ENCODE measurements at places on chromosomes 5 and 9. TPM values are rescaled to one million over a fixed set of nuclear protein-coding genes. Genes with fewer than 3 reads are reported as not detected.

DNA sequence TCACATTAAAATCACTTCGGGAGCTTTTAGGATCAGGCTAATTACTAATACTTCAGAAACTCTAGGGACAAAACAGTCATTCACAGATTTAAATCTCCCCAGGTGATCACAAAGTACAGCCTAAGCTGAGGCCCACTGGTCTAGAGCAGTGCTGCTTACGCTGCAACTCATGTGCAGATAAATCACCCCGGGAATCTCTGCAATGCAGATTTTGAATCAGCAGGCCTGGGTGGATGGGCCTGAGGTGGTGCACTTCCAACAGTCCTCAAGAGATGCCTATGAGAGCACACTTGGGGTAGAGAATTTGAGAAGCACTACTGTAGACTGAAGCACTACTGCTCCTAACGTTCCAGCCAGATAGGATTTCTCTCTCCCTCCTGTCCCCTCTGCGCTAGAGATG lies 28.4 kb downstream of the CSF1R start:
- H3K27ac ChIP-seq = no peak overlapping the region
- H3K27me3 ChIP-seq = no peaks in the 10 kb centered on the region
- H3K36me3 ChIP-seq = peaks cover 25% of the 10 kb centered on the region
- H3K4me3 ChIP-seq = no peak overlapping the region

DNA sequence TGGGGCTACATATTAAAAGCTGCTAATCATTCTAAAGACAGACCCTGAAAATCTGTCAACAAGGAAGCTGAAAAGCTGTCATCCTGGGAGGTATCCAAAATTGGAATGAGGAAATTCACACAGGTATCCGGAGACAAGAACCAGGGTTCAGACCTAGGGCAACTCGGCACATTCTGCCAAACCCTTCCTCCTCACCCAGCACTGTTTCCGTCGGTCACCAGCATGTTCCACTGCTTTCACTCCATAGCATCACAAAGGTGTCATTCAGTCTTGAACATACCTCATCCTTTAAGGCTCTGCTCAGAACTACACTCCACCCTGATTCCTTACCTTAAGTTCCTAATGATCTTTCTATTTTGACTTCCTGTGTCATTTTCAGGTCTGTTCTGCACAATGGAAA lies 153.1 kb upstream of the RASA1 start:
- no peak for DNase-seq
- no peaks in the 10 kb centered on the region for H3K36me3 ChIP-seq
- no peak overlapping the region for H3K27ac ChIP-seq

GRCh38 chr9:95623640-95624039 lies 106.9 kb upstream of the PTCH1 start:
- no peak overlapping the region for H3K27ac ChIP-seq
- peaks cover 13% of the 10 kb centered on the region for H3K27me3 ChIP-seq
- no peaks in the 10 kb centered on the region for H3K36me3 ChIP-seq
- H3K4me3 ChIP-seq = no peak overlapping the region
- no peak for DNase-seq

GRCh38 chr5:67223211-67223610 lies 26.6 kb upstream of the CD180 start:
- no peaks in the 10 kb centered on the region for H3K36me3 ChIP-seq
- no peak for DNase-seq
- no peaks in the 10 kb centered on the region for H3K4me1 ChIP-seq

- H3K4me1 ChIP-seq = no peaks in the 10 kb centered on the region
- no peak for DNase-seq
- H3K4me3 ChIP-seq = no peak overlapping the region
- no peaks in the 10 kb centered on the region for H3K27me3 ChIP-seq
Measured at GRCh38 chr5:38905516-38905915, 59.7 kb downstream of the OSMR start.

DNA sequence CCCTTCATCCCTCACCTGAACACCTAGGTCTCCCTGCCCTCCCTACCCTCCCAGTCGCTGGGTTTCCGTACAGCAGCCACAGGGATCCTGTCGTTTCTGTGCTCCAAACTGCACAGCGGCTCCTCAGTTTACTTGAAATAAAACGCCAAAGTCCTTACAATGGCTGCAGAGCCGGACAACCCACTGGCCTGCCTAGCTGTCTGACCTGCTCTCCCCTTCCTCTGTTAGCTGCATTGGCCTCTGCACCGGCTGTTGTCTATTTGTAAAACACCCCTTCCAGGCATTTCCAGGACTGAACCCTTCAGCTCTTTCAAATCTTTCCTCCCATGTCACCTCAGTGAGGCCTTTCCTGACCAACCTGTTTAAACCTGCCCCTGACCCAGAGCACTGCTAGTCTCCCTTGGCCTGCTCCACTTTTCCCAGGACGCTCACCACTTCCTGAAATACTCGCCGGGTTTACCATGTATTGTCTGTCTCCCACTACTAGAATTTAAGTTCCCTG lies 9.1 kb upstream of the MGAT1 start:
- no peaks in the 10 kb centered on the region for H3K36me3 ChIP-seq
- no peak overlapping the region for H3K27ac ChIP-seq
- peaks cover 14% of the 10 kb centered on the region for H3K4me1 ChIP-seq
- no peaks in the 10 kb centered on the region for H3K27me3 ChIP-seq
- peak overlapping the region; percentile 93 for H3K4me3 ChIP-seq

Gene C9orf153
- 0.99 TPM for total RNA-seq

- no peak overlapping the region for H3K4me3 ChIP-seq
- H3K27me3 ChIP-seq = no peaks in the 10 kb centered on the region
Measured at GRCh38 chr5:18299166-18299565, 664.9 kb downstream of the TAF11L14 start.

DNA sequence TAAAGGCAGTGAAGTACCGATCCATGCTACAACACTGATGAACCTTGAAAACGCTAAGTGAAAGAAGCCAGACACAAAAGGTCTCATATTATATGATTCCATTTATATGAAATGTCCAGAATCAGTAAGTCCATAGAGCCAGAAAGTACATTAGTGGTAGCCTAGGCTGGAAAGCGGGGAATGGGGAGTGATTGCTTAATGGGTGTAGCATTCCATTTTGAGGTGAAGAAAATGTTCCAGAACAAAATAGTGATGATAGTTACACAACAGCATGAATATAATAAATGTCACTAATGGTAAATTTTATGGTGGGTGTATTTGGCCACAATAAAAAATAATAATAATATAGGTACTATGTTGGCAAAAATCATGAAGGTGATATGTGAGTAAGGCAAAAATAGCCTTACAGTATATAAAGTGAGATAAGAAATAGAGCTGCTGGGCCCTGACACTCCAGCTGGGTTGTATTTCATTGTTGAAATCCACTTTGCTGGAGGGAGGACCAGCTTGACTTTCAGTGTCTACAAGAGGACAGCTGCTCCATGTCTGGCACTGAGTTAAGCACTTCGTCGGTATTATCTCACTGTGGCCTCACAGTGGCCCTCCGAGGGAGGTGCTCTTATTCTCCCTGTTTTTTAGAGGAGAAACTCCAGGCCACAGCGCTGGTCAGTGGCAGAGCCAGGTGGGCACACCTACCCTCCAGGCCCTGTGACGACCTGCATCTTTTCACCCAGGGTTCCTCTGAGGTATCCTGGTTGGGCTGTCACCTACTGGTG lies 22.4 kb upstream of the ANGPTL2 start:
- H3K4me1 ChIP-seq = no peaks in the 10 kb centered on the region
- no peaks in the 10 kb centered on the region for H3K27me3 ChIP-seq
- H3K27ac ChIP-seq = no peak overlapping the region
- peak; percentile 47 for DNase-seq
- no peaks in the 10 kb centered on the region for H3K36me3 ChIP-seq

Gene TSSK1B
- total RNA-seq = not detected

GRCh38 chr5:130549884-130550561 lies 615.0 kb downstream of the HINT1 start:
- no peaks in the 10 kb centered on the region for H3K27me3 ChIP-seq
- DNase-seq = no peak
- no peaks in the 10 kb centered on the region for H3K36me3 ChIP-seq
- H3K27ac ChIP-seq = no peak overlapping the region
- no peak overlapping the region for H3K4me3 ChIP-seq

Gene EGFLAM
- 8.8 TPM for total RNA-seq

- no peaks in the 10 kb centered on the region for H3K36me3 ChIP-seq
- H3K4me3 ChIP-seq = no peak overlapping the region
- H3K4me1 ChIP-seq = peaks cover 14% of the 10 kb centered on the region
- no peaks in the 10 kb centered on the region for H3K27me3 ChIP-seq
Measured at GRCh38 chr5:125056671-125057485, 310.4 kb upstream of the ZNF608 start.

DNA sequence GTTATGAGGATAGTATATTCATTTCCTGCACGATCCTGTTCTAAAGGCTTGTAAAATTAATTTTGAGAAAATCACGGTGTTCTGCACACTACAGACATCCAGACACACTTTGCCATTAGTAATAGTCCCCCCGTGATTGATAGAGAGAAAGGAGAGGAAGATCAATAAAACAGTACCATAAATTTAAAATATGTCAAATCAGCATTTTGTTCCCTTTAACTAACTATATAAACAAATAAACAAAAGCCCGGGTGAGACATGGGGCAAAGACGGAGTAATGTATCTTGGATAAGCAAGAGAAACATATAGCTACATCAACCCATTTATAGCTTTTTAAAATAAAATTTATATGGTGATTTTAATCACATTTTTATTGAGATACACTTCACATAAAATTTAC lies 10.6 kb upstream of the CER1 start:
- H3K36me3 ChIP-seq = peaks cover 60% of the 10 kb centered on the region
- peaks cover 8% of the 10 kb centered on the region for H3K4me1 ChIP-seq
- H3K27me3 ChIP-seq = no peaks in the 10 kb centered on the region
